ENCODE measurements at places on chromosomes 3 and 15.

- no peak for DNase-seq
These were observed 11.6 kb upstream of the BAHD1 start for GRCh38 chr15:40429068-40429710.

- no peak for DNase-seq
These were observed 9.2 kb upstream of the TGFBR2 start for GRCh38 chr3:30597131-30597768.

- DNase-seq: no peak
These were observed 21.2 kb downstream of the ARL13B start for GRCh38 chr3:94001191-94001590.

- DNase-seq: no peak
These were observed 497.3 kb downstream of the SHQ1 start for GRCh38 chr3:72350761-72351505.

- DNase-seq: no peak
These were observed 200.5 kb downstream of the ITPR1 start for GRCh38 chr3:4693620-4694019.

DNA sequence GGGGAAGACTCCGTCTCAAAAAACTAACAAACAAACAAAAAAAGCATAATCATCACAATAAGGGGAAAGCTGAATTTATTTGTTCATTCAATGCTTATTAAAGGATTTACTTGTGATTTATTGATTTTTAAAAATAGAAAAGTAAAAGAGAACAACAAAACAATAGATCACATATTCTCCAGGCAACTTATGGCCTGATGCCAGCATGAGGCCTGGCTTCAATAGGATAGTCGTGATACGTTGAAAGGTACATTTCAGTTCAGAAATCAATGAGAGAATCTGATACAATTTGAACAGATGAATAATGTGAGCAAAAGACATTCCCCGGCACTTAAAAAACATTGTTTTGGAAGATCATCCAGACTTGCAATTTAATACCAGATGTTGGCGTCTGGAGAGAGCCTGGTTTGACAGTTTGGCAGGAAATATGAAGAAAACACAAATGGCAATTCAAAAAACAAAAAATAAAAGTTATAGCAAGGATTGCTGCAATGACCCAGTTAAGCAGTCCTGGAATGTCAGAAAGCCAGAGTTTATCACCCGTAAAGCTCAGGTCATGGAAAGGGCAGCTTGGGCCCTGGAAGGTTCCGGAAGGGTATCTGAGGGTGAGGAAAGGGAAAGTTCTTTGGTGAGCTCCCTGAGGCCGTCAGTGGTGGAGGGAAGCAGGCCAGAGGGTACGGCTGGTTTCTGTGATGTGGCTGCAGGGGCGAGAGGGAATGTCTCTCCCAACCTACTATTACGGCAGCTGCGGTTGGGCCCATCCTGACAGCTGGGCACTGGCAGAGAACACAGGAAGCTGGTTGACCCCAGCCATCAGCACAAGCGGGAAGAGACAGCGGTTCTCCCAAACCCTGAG, 230.2 kb upstream of the HES1 start:
- DNase-seq: no peak

DNA sequence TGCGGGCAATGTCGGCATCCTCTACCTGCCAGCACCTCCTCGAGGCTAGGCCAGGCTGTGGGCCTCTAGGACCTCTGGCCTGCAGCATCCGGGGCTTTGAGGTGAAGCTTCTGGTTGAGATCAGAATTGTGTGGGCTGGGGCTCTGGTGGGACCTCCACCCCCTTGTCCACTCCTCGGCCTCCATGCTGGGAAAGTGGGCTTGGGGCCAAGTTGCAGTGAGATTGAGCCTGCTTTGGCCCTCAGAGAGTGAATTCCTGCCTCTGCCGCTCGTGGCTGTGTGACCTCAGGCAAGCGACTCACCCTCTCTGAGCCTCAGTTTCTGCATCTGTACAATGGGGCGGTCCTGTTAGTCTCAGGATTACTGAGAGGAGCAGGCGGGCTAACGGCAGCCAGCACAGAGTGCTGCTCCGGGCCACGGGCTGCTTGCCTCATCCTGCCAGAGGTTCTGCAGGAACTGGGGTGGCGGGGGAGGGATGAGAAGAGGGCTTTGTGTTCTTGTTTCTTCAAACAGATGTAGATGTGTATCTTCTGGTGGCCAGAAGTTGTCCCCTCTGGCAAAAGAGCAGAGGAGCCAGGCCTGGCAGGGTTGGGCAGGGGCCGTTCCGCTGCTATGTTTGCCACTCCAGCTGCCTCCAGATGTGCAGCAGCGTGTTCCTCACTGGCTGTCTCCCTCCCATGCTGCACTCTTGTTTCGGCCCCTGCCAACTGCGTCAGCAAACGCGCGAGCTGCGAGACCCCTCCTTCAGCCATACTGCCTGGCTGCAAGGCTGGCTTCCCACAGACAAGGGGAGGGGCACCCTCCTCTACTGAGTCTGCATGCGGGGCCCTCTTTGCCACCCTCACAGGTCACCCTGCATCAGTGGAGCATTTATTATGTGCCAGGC, 33.7 kb downstream of the FBLN2 start:
- DNase-seq: no peak

GRCh38 chr3:169460035-169460434, 203.5 kb downstream of the MECOM start:
- no peak for DNase-seq

- DNase-seq: no peak
These were observed 867.6 kb downstream of the EPHA3 start for GRCh38 chr3:89974903-89975519.

- no peak for DNase-seq
These were observed 22.2 kb upstream of the FGD5 start for GRCh38 chr3:14796403-14797077.

DNA sequence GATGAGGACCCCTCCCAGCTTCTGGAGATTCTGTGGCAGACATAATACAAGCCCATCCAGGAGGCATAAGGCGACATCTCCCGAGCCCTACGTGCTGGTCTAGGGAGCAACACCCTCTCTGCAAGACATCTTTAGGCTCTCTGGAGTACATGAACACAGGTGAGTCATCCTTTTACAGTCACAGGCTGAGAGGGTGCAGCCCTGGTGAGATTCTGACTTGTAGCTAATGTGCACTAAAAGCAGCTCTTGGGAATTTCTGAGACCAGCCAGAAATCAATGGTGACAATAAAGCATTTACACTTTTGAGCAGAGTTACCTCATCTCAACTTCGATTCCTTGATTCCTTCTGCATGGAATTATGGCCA, 131.1 kb downstream of the XXYLT1 start:
- DNase-seq: no peak

DNA sequence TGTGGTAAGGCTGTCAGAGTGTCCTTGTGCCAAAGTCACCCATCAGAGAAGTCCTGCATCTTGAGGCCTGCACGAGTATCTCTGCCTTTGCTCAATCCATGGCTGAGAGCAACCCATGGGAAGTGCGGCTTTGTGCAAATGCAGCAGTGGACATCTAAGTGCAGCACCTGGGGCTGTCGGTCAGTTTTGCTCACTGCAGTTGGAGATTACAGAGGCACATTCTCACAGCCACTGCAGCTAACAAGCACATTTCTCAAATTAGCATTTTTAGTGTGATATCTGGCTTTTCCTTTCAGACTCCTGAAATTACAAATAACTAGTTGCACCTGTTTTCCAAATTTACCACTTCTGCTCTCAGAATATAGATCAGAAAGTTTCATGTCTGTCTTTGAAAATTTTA, 81.5 kb upstream of the DAZL start:
- no peak for DNase-seq

- DNase-seq: no peak
These were observed 1531.1 kb downstream of the SI start for GRCh38 chr3:163547014-163547685.

DNA sequence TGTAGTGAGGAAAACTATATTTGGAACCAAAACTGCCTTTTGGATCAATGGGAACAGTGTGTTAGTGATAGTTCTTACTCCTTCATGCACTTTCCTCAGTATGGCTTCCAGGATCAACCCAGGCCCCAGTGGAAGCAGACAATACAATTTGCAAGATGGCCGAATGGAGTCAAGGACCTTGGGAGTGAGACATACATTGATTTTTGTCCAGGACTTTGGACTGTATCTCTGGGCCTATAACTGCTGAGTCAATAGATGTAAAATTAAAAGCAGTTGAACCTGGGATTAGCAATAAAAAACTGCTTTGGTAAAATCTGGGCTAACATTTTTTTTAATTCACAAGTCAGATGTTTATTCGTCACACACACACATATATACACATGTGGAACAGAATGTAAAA, 1.8 kb downstream of the ARRDC4 start:
- DNase-seq: no peak

DNA sequence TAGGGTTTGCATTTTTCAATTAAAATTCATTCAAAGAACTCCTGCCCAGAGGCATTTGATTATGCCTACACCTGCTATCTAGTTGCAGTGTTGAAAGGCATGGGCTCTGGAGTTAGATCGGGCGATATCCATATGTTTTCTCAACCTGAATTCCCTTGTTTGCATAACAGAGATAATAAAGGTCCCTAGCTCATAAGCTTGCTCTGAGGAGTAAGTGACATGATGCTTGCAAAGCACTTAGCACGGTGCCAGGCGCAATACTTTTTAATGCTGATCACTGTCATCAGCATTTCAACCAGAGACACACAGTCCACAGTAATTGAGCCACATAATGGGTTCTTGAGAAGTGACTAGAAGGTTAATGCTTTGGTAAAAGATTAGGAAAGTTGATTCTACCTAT, 106.3 kb upstream of the SAMMSON start:
- DNase-seq: no peak

GRCh38 chr15:99244306-99244705, 5.1 kb downstream of the TTC23 start:
- no peak for DNase-seq

DNA sequence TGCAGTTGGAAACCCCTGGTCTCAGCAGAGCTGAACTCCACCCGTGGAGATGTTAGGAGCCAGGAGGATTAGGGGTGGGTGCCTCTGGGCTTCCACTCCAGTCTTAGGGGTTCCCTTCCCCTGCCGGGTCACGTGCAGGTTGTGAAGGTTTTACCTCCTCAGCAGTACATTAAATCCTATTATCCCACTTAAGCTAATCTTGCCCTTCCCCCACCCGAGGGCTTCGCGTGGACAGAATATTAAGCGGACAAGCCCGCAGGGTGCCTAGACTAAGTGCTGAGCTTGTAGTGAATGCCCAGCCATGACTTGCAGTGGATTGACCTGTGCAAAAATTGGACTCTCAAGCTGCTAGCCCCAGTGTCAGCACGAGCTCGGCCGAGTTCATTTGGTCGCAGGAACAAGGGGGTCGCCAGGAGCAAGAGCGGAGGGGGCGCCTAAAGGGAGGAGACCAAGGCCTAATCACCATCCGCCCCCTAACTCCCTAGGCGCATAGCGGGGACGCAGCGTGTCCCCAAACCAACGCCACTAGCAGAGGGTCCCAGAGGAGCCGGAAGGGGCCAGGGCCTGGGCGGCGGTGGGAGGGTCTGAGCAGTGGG, 498 bp upstream of the SEMA4B start:
- no peak for DNase-seq
